ENCODE measurements at places on chromosomes 4 and X.
A peak's percentile ranks its signal among the peaks of the same experiment; 100 is the strongest.

DNA sequence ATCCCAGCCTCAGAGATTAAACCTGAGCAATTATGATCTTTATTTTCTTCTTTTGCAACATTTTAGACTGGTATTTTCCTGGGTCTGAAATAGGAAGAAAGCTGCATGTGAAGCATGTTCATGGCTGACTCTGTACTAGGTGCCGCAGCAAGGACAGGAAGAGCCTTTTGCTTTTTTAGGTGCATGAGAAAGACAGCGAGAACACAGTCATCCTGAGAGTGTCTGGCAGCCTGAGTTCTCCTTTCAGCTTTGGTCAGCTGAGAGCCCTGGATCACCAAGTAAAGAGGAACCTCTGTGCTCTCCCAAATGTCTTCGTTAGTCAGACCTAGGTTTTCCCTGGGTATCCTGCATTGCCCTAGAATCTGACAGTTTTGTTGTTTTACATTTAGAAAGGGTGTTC lies 29.8 kb downstream of the FAM149A start:
- no peak for DNase-seq

DNA sequence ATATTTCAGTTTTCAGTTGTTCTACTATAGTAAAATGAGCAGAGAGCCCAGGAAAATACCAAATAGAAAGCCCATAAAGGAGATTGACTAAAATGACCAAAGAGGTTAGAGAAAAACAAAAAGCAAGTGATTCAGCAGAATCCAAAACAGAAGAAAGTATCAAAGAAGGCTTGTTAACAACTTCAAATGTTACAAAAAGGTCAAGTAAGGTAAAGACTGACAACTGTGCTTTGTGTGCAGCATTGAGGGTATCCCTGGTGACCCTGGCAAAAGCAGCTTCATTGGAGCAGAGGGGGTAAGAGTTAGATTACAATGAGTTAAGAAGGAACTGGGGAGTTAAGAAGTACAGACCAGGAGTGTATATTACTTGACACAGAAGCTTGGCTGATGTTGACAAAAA lies 317.9 kb downstream of the OPHN1 start:
- DNase-seq: no peak

DNA sequence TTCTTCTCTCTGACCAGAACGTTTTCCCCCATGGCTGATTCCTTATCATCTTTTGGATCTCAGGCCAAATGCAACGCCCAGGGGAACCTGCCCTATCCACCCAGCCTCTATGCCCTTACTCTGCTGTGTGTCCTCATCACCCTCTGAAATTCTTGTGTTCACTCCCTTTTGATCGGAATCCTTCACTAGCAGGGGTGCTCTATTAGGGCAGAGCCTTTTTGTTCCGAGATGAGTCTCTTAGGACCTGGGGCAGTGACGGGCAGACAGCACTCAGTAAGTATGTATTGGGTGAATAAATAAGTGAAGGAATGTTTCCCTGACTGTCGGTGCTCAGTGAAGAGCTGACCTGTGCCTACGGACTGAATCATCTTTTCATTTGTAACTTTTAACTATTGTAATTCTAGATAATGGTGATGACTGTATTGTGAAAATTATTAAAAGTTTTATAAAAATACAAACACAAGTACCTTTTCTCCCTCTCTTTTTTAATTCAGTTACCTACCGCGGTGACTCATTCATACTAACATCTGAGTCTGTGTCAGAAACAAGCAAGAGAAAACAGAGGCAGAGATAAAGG lies 4.8 kb upstream of the TENM3 start:
- no peak for DNase-seq

- no peak for DNase-seq
Measured at GRCh38 chrX:20740443-20740842, 473.7 kb upstream of the RPS6KA3 start.

DNA sequence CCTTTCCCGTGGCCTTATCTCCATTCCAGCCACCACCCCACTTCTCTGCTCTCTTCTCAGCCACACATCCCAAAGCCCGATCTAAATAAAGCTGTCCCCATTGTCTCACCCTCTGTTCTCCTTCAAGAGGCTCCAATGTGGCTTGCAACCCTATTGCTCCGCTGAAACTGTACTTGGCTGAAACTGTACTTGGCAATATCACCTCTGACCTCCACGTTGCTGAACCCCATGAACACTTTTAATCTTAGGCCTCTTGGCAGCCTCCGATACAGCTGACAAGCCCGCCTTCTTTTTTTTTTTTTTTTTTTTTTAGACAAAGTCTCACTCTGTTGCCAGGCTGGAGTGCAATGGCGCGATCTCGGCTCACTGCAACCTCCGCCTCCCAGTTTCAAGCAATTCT lies 12.1 kb downstream of the DCTD start:
- no peak for DNase-seq

DNA sequence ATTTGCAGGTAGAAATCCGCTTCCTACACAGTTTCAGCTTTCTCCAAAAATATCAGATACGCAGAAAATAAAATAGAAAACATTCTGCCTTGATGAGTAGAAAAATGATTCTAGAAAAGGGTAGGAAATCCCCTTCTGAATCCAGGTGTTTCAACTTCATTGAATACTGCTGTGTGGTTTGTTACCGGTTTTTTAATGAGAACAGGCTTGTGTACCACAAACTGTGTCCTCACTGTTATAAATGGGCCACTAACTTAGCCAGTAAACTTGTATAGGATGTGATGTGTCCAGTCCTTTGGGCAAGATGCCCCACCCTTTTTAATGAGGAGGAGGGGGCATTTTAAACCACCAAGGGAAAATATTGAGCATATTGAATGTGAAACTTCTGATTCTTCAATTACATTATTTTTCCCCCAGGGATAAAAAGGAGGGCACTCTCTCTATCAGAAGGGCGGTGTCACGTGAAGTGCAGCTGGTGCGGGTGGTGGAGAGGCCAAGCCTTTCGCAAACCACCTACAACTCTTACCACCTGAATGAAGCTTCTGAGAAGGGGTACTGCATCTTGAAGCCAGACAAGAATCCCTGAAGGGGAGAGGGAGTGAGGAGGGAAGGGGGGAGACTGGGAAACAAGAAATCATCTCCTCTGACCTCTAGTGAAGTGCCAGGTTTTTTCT lies 4.5 kb downstream of the CXXC4 start:
- DNase-seq: peak; percentile 24

GRCh38 chr4:56445699-56446098 lies 9.6 kb downstream of the PAICS start:
- DNase-seq: no peak

DNA sequence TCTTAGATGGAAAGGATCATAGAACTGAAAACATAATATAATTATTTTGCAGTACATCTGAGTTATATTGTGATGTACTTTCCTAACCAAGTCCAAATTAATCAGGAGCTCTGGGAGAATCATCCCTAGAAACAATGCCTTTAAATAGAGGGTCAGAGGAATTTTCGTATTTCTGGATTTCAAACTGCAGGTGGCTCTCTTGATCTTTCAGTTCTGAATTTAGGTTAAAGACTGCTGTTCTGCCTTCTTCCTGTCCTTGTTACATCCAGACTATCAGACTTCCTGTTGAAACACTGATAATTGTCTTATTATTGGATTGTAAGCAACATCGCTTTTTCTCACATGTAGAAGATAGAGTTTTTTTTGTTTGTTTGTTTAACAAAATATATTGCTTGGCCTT lies 142.7 kb downstream of the RPA4 start:
- no peak for DNase-seq

DNA sequence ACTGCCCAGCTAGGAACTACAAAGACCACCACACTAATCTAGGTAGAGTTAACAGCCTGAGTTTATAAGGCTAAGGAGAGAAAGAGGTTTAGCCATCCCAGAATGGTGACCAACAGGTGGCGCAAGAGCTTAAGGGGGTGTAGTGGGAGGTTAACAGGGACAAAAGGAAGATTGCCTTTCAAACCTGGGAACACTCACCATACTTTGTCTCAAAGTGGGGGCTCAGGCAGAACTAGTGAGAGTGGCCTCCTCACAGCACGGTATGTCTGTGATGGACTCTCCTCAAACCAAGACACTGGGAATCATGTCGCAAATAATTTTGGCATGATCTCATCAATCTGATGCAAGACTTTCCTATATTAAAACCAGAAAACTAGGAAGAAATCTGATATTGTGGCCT lies 23.4 kb downstream of the CCNI start:
- DNase-seq: peak; percentile 48

GRCh38 chr4:147015491-147015890 lies 69.8 kb upstream of the TTC29 start:
- DNase-seq: no peak

DNA sequence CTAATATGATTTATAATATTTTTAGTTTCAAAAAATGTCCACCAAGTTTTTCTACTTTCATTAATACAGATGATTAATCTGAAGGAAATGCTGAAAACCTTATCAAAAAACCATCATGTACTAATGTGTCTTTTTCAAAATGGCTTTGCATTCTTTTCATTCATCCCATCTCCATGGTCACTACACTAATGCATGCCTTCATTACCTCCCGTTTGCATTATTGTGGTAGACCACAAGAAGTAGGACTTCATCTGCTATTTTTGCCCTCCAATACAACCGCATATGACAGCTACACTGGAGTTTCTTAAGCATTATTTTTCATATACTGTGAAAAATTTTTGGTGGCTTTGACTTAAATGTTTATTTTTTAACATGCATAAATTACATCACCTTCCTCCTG lies 37.9 kb upstream of the FSTL5 start:
- no peak for DNase-seq

DNA sequence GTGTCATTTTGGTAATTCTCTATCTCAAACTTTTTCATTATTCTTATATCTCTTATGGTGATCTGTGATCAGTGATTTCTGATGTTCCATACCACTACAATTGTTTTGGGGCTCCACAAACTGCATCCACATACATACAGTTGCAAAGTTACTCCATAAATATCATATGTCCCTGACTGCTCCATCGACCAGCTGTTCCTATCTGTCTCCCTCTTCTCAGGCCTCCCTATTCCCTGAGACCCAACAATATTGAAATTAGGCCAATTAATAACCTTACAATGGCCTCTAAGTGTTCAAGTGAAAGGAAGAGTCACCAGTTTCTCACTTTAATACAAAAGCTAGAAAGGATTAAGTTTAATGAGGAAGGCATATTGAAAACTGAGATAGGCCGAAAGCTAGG lies 108.7 kb downstream of the ANAPC10 start:
- DNase-seq: no peak

GRCh38 chr4:24765376-24765988 lies 29.9 kb upstream of the SOD3 start:
- no peak for DNase-seq

DNA sequence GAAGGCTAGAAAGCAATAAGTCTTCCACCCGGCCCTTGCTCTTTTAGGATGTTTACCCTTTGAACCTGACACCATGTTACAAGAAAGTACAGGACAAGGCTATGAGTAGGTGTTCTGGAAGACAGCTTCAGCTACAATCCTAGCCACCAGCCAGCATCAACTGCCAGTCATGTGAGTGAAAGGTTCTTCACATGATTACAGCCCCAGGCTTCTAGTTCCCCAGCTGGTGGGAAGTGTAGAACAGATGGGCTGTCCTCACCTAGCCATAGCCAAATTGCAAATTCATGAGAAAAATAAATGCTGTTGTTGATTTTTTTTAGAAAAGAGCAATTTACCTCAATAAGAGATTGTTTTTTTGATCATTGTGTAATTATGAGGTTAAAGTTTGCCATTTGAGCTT lies 60.8 kb downstream of the GRXCR1 start:
- DNase-seq: no peak

- no peak for DNase-seq
Measured at GRCh38 chr4:73603854-73604584, 16.2 kb downstream of the RASSF6 start.

DNA sequence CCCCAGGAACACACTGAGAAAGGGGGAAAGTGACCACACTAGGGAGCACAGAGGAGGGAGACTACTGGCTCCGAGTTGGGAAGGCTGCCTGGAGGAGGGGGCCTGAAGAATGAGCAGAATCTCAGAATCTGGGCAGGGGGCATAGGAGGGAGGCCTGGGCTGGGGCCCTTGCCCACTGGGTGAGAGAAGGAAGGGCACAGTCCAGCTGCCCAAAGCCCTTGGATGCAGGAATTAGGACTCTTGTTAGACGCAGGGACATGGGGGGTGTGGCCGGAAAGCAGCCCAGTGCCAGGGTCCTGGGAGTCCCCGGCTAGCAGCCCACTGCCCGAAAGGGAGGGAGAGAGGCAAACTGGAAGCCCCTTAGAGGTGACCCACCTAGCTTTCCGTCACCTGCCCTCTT lies 1.9 kb upstream of the DUSP9 start:
- DNase-seq: no peak

DNA sequence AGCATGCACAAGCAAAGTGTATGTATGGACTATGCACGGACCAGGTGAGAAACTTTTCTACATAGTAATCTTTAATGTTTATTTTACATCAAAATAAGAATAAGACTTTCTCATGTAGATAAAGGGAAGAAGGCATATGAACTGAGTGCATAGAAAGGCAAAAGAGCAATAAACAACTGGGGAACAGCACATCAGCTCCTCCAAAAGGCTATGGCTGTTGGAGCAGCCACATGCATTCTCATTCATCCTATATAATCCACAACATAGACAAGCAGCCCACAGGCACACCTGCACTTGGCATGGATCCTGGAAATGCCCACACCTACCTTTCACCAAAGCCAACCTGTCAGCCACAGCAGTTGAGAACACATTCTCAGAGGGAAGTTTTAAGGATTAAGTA lies 586.9 kb upstream of the INTU start:
- DNase-seq: no peak

- DNase-seq: no peak
Measured at GRCh38 chrX:105745863-105746262, 76.5 kb upstream of the NRK start.

DNA sequence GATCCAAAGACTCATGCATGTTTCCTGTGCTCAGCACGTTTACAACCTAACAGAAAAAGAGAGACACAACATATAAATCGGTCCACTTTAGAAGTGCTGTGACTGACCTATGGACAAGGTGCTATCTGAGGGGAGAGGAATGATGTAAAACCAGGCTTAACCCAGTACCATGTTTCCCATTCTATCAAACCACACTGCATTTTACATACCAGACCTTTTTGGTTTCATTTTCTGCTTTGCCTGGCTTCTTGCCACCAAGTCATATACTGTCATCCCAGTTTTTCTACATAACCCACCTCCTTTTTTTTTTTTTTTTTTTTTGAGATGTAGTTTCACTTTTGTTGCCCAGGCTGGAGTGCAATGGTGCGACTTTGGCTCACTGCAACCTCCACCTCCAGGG lies 82.2 kb downstream of the KLF8 start:
- DNase-seq: no peak

GRCh38 chr4:103268746-103269145 lies 70.6 kb upstream of the CENPE start:
- DNase-seq: no peak

- DNase-seq: peak; percentile 72
Measured at GRCh38 chr4:75724867-75725724, 719 bp downstream of the USO1 start.

DNA sequence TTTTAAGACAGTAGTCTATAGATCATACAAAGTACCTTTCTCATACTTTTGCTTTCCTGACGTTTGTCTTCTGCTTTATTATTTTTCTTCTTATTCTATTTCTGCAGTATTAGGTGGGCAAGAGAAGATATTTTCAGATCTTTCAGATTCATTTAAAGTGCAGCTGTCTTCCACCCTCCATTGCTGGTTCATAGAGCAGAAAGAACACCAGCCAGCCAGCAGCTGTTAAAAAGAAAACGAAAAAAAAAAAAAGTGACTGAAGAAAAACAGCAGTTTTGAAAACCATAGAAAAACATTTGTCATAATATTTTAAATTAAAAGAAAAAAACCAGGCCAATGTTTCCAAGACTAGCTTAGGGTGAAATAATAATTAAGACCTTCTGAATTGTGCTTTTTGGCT lies 42.9 kb downstream of the SMAD1 start:
- DNase-seq: no peak

GRCh38 chr4:41360214-41360920 lies 103.6 kb downstream of the UCHL1 start:
- DNase-seq: peak; percentile 89

GRCh38 chr4:100819505-100819904 lies 301.7 kb upstream of the EMCN start:
- DNase-seq: no peak
